ENCODE measurements at places on chromosomes 7 and 10.

DNA sequence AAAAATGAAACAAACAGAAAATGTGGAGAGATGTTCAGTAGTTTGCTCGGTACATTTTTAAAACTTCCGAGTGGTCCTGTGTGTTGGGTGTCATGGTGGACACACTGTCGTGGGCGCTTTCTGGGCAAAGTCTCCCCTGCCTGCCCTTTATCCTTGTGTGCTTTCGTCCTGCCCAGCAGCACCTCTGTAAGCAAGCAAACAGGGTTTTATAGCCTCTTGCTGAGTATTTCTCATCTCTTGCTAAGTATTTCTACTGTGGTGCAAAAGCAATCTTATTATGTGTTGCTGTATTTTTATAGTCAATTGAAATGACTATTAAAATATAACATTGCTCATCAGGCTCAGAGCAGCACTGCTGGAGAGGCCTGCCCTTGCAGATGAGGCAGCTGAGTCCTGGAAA is 48.7 kb downstream of the DOCK1 start:
- no peak for DNase-seq

GRCh38 chr7:106143711-106144337 is 31.7 kb upstream of the SYPL1 start:
- no peak for DNase-seq

DNA sequence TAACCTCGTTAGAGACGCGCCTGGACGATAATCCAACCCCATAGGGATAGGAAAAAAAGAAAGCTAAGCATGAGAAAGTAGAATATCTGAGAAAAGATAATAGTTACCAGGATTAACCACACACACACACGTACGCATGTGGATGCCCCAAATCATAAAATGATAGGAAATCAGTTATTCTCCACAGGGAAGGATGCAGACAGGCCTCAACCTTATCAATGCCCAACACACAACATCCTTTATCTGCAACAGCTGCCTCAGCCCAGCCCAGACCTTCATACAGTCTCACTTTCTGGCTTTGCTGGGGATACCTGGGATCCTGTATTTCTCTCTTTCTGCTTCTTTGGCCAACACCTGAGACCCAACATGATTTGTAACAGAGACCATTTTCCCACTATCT is 123.0 kb downstream of the NOC3L start:
- DNase-seq, result no peak

- no peak for DNase-seq
Measured at GRCh38 chr7:16991551-16991950, 109.8 kb upstream of the AGR3 start.

- no peak for DNase-seq
Measured at GRCh38 chr7:135924302-135924701, 52.9 kb downstream of the MTPN start.

DNA sequence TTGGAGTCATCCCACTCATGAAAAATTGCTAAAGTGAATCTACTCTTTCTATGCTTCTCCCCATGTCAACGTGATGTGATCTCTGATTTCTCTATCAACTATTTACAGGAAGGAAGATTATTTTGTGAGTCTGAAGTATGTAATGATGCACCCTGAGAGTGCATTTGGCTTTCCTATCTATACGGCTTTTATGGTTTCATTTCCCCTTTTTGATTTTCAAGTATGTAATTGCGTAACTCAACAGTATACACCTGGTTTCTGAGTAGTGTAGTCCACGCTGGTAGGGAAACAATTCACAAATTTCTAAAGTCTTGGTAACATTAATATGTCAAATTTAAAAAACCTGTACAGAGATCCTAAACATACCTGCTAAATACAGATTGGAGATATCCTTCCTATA is 194.7 kb upstream of the SEMA3A start:
- no peak for DNase-seq

DNA sequence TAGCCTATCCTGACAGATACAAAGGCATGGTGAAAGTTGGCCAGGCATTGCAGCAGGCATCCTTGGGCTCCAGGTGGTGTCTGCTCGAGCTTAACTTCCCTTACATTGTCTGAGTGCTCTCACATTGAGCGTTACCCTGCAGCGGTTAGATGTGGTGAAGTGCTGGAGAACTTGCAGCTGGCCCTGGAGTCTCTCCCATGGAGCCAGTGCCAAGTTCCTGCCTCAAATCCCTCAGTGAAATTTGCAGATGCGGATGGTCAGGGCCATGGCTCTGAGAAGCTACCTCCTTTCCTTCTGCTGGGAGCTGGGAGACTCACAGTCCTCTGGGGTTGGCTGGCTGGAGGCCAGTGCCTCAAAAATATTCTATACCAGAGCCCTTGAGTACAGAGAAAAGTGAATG is 3.3 kb upstream of the ZNF746 start:
- DNase-seq, result no peak

DNA sequence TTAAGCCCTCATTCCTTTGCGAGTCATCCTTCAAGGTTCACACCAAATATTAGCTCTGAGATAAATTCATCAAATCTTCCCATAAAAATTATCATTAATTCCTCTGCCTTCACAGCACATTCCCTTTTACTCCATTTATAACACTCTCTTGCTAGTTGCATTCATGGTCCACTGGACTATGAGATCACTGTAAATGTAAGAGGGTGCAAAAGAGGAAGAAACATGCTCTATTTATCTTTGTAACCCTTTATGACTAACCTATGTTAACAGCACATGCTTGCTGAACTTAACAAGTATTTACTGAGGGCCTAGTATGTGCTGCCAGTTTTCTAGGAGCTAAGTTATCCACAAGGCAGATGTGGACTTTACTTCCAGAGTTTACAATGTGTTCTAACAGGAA is 86.7 kb upstream of the TMEM168 start:
- DNase-seq, result no peak

GRCh38 chr7:192701-193480 is 520 bp downstream of the FAM20C start:
- DNase-seq, result no peak

DNA sequence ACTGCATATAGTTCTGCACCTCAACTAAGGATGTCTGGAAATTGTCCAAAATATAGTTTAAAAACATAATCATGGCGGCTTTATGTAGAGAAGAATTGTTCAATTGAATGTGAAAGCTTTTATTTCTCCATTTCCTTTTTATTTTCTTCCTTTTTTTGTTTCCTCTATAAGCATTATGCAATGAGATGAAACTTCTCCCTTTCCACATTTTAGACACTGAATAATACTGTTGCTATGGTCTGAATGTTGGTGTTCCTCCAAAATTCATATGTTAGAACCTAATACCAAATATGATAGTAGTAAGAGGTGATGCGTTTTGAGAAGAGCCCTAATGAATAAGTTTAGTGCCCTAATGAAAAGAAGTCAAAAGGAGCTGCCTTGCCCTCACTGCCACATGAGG is 175.0 kb downstream of the RNLS start:
- no peak for DNase-seq

DNA sequence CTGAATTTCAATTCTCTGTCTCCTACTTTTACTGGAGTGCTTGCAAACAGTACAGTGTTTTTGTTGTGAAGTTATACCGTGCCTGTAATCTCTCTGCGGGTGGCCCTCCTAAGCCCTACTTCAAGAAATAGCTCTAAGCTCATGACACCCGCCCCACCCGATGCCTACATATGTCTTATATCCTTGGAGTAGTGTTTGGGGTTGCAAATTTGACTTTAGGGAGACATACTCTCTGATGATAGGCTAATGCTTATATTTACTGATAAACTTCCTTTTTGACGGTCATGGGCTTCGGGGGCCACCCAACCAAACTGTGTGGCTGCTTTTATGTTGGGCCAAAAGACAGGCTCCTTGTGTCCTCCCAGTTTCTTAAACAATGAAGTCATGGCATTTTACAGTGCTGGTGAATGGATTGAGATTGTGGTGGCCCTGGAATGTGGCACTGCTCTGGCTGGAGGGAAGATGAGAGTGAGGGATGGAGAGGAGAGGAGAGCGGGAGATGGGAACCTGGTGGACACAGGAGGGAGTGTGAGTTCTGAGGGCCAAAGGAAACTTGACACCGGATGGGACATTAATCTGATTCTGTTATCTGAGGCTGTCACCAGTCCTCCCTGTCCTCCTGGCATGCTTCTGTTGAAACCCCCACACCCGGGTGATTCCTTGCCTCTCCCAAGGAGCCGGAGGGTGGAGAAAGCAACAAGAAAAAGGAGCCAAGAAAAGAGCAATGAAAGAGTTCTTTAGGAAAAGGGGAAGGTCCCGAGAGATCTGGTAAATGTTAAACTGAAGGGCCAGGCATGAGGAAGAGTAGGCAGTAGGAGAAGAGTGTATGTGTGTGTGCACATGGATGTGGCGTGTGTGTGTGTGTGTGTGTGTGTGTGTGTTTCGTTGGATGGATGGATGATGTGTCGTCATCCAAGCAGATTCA is 113.3 kb downstream of the TCF7L2 start:
- no peak for DNase-seq

DNA sequence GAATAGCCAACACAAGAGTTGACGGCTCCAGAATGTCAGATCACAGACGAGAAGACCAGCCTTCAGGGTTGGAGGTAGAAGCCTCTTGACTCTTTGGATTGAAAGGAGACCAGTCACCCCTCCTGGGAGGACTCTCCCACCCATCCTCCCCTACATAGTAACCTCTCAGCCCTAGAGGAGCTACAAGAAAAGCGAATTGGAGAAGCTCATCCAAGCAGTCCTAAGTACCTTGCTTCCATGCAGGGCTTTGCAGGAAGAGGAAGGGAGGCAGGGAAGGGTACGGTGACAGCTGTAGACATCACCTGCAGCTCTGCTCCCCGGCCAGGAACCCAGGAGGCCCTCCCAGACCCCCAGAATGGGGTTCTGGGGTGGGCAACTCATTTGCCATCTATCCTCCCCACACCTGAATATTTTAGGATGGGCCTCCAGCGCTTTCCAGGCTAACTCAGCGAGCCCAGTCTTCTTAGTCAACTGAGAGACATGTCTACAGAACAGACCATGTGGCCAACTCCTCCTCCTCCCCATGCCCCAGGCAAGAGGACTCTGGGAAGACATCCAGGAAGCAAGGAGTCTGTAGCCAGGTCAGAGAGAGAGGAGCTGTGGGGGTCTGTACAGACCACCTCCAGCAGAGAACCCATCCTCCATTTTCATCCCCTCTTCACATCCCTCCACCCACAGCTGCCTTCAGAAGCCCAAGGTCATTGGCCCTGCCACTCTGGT is 55.6 kb upstream of the LBX1 start:
- no peak for DNase-seq

DNA sequence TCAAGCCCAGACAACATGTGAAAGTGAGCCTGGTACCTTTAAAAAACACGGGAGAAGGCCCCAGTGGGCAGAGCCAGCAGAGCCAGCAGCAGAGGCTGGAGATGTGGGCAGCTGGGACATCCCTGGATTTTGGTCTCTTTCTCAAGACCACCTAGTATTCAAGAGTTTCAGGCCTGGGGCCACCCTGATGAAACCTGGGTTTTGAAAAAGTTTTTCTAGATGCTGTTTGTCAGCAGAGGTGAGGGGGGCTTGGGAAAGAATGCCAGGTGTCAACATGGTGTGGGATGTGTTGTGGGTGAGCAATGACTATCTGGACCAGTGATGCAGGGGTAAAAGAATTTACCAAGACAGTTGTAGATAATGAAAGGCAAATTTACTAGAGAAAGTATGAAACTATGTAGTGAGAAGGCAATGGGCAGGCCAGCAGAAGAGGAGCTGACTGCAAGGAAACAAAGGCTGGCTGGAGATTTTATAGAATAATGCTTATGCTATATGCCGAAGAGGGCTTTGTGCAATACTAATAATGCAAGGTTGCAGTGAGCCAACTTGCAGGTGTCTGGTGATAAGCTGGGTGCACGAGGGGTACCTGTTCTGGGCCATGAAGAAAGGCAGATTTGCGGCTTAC is 28.1 kb upstream of the PLEKHA1 start:
- no peak for DNase-seq

- DNase-seq, result no peak
Measured at GRCh38 chr10:33421789-33422462, 87.5 kb upstream of the NRP1 start.

GRCh38 chr7:18590744-18591340 is 95.3 kb downstream of the HDAC9 start:
- no peak for DNase-seq

DNA sequence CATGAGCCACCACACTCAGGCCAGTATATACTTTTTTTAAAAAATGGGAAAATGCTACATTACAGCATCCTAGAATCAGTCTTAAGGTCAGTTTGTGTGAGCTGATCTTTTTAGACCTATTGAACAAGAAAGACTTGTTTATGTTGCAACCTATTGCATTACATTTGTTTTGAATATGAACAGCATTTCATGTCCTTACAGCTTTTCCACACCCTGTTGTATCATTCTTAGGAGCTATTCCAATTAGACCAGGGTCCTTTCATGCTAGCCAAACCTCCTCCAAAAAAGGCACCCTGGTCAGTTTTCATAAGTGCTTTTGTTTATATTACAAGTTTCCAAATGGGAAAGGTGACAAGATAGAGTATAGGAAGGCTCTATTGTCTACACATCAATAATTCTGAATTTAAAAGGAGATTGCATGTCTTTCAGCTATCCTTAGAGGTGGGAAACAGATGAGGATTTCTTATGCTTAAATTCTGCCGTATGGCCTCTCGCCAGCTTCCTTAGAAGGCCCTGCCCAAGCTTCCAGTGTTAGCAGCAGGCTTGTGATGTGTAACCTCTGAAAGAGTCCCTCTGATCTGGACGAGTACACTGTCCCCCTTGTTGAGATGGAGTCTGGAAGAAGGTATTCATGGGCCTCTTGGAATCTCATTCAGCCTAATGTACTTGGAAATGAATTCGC is 171.9 kb downstream of the OTUD1 start:
- DNase-seq, result no peak

- no peak for DNase-seq
Measured at GRCh38 chr7:132739271-132739955, 163.1 kb upstream of the PLXNA4 start.

- no peak for DNase-seq
Measured at GRCh38 chr10:99924451-99925255, 85.1 kb downstream of the DNMBP start.

GRCh38 chr10:105974803-105975456 is 1189.6 kb downstream of the SORCS1 start:
- DNase-seq, result no peak

DNA sequence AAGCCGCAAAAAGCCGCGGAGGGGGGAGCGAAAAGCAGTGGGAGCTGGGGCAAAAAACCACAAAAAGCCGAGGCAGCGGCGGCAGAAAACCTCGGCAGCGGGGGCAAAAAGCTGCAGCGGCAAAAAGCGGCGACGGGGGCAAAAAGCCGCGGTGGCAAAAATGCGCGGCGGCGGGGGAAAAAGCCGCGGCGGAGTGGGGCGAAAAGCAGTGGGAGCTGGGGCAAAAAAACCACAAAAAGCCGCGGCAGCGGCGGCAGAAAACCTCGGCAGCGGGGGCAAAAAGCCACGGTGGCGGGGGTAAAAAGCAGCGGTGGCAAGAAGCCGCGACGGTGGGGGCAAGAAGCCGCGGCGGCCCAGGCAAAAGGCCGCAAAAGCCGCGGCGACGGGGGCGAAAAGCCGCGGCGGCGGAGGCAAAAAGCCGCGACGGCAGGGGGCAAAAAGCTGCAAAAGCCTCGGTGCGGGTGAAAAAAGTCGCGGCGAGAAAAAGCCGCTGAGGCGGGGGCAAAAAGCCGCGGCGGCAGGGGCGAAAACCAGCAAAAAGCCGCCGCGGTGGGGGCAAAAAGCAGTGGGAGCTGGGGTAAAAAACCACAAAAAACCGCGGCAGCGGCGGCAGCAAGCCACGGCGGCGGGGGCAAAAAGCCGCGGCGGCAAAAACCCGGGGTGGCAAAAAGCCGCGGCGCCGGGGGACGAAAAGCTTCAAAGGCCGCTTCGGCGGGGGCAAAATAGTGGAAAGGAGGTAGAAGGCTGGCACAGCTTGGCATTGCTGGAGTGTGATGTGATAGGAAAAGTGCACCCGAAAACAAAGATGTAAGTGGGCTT is 135.9 kb downstream of the ZNF92 start:
- peak; percentile 17 for DNase-seq
